ENCODE measurements at places on chromosomes 6 and 20.
A peak's percentile ranks its signal among the peaks of the same experiment; 100 is the strongest.

DNA sequence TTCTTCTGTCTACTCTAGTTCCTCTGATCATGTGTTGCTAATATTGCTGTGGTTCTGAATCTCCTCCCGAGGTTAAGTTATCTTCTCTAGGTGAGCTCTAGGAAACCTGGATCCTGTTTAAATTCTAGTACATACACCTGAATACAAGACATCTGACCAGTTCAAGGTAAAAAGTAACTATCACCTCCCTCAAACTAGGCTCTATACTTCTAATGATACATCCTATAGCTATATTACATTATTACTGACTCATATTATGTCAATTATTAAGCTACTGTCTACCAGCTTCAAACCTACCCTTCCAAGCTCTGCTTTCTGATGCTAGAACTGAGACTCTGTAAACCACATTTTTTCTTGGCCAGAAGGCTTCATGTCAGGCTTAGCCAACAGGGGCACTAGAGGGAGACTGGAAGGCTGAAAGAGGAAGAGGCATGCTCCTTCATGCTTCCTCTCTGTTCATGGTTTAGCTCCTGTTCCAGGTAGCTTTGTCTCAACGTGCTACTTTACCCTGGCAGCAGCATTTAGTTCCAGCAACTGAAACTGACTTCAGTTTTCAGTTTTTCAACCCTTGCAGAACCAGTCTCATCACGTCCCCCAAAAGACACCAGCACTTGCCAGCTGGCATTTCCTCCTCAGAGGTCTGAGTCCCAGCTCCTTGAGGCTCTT lies 148.4 kb upstream of the TOP1 start:
- DNase-seq: no peak

DNA sequence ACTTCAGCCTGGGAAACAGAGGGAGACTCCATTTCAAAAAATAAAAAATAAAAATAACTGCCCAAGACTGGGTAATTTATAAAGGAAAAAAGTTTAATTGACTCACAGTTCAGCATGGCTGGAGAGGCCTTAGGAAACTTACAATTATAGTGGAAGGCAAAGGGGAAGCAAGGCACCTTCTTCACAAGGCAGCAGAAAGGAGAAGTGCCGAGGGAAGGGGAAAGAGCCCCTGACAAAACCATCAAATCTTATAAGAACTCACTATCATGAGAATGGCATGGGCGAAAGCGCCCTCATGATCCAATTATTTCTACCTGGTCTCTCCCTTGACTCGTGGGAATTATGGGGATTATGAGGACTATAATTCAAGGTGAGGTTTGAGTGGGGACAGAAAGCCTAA lies 95.5 kb upstream of the LGSN start:
- no peak for DNase-seq

GRCh38 chr20:44388466-44389023 lies 33.0 kb downstream of the HNF4A start:
- DNase-seq: peak; percentile 58

GRCh38 chr6:31769684-31770371 lies 7.3 kb downstream of the VWA7 start:
- DNase-seq: peak; percentile 64

Data from T-helper 17 cell (primary cell).